ENCODE measurements at places on chromosomes 7 and 10. TPM values are rescaled to one million over a fixed set of nuclear protein-coding genes. Genes with fewer than 3 reads are reported as not detected.

DNA sequence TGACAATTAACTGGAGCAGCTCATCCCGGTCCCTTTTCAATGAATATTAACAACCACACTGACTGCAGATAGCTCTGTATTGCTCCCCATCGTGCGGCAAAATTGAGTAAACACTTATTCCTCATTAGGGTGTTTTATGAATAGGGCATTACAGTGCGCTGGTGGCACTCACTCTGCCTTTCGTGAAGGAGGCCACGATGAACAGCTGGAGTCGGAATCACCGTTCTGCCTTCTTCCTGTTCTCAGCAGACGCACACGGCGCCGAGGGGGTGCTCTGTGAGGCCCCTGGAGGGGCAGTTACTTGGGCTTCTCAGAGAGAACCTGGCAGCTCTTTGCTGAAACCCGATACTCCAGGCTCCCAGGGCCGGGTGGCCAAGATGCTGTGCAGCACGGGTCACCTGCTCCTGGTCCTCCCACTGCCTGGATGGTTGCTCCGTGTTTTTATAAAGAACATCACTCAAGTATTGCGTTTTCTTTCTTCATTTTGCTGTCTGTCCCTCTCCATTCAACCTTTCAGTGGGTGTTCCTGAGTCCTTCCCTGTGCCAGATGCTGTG is 241.9 kb downstream of the GLRX3 start:
- no peak for DNase-seq

DNA sequence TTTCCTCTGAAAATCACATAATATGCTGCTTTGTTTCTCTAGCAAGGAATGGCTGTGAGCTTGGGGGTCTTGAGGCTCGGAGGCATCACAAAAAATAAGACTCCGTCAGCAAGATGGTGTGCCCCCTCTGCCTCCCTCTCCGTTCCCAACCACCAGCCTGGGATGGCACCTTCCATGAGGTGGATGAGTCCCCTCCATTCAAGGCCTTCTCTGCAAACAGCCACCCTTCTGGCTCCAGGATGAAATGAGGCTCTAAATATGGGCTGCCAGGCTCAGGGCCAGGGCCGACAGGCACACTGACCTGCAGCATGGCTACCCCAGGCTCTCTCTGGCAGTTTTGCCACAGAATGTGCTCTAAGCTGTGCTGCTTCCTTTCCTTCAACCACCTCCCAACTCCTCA is 521.5 kb downstream of the PTPRN2 start:
- DNase-seq = no peak

- no peak for DNase-seq
Measured at GRCh38 chr10:126179637-126180036, 208.6 kb downstream of the ADAM12 start.

DNA sequence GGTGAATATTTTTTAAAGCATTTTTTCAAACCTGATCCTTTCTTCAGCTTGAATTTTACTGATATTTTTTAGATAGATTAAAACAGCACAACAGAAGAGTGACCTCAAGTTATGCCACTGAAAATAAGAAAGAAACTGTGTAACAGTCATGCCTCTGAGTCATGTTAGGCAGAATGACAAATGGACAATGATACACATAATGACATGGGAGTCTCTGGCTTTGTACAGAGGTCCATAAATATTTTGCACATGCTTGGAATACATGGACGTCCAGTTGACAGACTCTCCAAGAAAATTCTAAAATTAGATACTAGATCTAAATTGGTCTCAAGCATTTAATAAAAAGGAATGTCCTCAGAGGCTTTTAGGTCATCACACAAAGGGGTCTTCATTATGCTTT is 21.9 kb upstream of the SEMA3A start:
- no peak for DNase-seq

DNA sequence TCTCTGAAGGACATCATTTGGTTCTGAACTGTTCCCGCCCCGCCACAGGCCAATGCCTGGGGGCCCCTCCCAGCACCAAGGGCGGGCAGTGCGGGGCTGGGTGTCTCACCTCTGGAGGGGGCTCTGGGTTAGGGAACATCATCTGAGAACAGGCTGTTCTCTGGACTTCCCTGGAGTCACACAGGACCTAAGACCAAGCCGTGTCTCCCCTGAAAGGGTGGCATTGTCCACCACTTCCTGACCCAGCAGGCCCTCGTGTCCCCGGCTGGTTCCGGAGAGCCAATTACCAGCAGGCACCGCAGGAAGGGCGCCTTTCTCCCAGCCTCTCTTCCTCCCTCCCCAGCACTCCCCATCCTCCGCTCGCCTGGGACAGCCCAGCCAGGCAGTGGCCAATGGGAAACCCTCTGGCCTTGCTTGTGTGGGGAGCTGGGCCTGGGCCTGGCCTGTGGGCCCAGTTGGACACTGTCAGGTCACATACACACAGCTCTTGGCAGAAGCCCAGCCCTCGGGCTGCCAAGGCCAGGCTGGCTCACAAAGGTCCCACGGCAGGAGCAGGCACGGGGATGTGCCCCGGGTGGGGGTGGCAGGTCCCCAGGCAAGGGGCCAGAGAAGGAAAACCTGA is 119.5 kb downstream of the SPDYE5 start:
- DNase-seq = peak; percentile 99

PON3 gene
- polyA plus RNA-seq = 5.6 TPM

GRCh38 chr10:125266966-125267365 is 106.6 kb upstream of the CTBP2 start:
- DNase-seq = no peak

GRCh38 chr7:120992272-120992964 is 3.9 kb downstream of the CPED1 start:
- DNase-seq = no peak

BRAT1 gene
- polyA plus RNA-seq = 101 TPM

DNA sequence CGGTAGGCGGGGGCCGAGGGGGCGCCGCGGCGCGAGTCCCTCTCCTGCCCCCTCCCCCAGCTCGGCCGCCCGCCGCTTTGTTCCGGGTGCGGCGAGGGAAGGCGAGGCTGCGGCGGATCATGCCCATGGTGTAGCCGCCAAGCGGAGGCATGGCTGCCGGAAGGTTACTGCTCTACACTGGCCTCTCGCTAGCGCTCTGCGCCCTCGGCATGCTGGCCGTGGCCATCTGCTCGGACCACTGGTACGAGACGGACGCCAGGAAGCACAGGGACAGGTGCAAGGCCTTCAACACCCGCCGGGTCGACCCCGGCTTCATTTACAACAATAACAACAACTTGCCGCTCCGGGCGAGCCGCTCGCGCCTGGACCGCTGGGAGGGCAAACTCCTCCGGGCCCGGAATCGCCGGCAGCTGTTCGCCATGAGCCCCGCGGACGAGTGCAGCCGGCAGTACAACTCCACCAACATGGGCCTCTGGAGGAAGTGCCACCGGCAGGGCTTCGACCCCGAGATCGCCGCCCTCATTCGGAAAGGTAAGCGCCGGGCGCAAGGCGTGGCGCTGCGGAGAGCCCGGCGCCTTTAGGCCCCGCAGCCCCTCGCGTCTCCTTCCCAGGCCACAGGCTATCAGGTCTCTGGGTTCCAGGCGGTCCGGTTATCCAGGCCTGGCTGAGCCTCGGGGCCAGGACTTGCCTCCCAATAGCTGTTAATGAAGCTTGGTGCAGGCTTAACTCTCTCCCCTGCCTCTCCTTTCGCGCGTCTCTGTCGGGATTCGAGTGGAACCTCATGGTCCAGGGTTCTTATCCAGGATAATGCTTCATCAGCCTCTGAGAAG is 513 bp downstream of the TMEM178B start:
- peak; percentile 21 for DNase-seq

- DNase-seq = peak; percentile 72
Measured at GRCh38 chr10:92689663-92690210, at the start of gene HHEX. Gene HHEX, plus strand, starts transcription at chr10:92689955. Its CDS starts 32 bp downstream, at chr10:92689987.

Data from adrenal gland (tissue), 19 donors.